Stimulated activated CD4-positive, alpha-beta T cell treated with anti-CD3 and anti-CD28 coated beads, Interleukin-12 subunit alpha, Interleukin-12 subunit beta, amount 100 ng/mL, for 24 hours (primary cell): ENCODE measurements at places on chromosomes 1 and 21.

DNA sequence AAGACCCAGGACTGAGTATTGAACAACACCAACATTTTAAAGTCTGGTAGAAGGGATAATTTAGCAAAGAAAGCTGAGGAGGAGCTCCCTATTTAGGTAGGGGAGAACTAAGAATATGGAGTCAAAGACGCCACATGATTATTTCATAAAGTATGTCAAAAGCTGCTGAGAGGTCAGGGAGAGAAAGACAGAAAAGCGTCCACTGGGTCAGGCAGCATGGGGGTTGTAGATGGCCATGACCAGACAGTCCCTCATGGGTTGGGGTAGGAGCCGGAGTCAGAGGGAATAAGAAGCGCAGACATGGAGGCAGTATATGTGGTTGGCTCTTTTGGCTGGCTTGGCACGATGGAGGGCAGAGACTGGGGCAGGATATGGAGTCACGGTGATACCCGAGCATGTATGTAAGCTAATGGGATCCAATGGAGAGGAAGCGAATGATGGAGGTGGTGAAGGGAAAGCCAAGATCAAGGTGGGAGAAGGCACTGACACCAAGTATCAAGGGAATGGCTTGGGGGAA, 4.8 kb downstream of the C1orf115 start:
- no peak for DNase-seq

- DNase-seq = no peak
These were observed 640.4 kb downstream of the USP25 start for GRCh38 chr21:16370186-16370585.

DNA sequence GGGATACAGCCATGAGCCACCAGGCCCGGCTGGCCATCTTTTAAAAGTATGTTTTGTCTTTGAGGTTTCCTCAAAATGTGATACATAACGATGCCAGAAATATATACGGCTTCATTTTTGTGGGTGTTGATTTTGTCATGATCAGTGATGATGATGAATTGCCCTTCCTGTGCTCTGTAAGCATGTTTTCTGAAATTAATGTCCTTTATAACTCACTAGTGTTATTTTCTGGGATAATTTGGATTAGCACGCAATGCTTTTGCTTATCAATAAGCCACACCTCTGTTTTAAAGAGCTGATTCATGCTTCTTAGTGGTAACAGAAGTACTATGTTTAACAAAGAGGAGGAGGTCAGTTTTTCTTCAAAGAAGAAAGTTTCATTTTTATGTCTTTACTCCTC, 25.6 kb downstream of the PHACTR4 start:
- DNase-seq = no peak

DNA sequence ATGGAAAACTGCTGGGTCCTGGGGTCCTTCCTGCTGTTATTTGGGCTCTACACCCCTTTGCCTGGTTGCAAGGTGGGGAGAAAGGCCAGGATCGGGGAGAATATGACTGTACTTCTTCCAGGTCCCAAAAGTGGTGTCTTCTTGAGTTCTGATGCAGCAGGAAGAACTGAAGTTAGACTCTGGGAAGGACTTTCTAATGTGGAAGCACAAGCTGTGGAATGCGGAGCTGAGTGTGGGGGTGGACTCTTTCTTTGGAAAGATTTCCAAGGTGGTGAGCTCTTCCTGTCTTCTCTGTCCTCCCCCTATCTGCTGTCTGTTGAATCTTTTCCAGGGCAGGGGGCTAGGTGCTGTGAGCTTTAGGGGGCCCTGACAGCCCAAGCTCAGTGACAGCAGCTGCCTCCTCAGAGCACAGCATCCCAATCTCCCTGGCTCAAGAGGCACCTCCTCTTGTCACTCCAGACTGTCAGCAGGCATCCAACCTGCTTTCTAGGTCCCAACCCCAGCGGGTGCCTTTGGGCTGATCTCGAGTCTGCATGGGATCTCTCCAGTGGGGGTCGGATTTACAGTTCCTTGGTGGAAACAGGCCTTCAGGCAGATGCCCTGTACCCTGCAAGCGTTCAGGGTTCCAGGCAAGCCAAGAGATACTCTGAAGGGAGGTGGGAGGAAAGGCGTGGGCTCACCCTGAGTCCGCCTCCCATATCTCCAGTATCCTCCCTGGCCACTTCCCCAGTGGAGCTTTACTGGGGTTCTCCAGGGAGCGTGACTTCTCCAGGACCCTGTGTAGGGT, 23.2 kb downstream of the ADORA1 start:
- DNase-seq = no peak

- no peak for DNase-seq
These were observed 50.7 kb downstream of the SPATA17 start for GRCh38 chr1:217681806-217682205.

DNA sequence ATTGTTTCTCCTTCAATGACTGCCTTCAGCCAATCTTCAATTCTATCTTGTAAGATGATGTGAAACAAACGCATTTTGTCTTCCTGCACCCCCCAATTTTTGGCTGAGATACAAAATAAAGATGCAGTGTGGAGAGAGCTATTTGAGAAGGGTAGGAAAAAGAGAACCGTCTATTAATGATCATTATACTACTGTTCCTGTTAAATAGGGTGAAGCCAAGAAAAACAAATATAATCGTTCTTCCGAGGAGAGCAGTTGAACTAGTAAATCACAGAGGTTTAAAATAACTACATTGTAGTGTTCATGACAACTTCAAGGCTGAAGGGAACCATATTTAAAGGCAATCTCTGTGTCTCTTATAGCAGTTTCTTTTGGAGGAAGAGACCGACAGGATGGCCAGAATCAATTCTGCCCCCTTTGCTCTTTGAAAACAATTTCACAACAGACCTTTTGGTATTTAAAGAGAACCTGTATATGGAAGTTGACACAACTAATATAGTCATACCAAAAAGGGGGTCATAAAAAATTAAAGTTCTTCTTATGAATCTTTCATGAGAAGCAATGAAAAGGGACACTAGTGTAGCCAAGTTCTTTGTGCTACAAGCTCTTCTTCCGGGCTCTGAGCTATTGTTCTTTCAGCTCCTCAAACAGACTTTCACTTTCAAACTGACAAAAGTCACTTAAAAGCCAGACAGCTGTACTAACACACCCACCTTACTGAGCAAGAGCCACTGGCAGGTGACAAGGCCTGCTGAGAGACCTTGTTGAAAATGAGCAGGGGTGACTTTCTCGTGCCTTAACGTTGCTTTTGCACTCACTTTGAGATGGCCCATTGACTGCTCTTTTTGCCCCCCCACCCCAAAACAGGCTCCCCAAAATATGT, 30.9 kb downstream of the PROX1 start:
- no peak for DNase-seq

- no peak for DNase-seq
These were observed 3.9 kb downstream of the CELA2B start for GRCh38 chr1:15479654-15480347.

DNA sequence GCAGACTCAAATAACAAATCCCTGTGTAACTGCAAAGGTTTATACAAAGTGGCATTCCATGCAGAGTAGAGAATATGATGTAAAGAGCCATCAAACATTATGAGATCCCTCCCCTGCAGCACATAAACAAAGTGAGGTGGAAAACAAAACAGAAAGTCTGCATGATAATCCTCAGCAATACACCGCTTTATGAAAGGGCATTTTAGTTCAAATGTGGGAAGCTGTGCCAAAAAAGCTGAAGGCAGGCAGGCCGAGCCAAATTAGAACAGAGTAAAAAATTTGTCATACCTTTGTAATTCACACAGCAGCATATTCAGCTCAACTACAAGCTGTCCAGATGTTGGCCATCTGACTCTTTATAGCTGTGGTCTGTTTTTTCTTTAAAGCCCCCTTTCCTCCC, 113.5 kb downstream of the LHX9 start:
- no peak for DNase-seq

GRCh38 chr1:58256041-58256440, 290.5 kb downstream of the OMA1 start:
- no peak for DNase-seq

GRCh38 chr1:179155615-179156014, 73.7 kb downstream of the TOR3A start:
- no peak for DNase-seq

DNA sequence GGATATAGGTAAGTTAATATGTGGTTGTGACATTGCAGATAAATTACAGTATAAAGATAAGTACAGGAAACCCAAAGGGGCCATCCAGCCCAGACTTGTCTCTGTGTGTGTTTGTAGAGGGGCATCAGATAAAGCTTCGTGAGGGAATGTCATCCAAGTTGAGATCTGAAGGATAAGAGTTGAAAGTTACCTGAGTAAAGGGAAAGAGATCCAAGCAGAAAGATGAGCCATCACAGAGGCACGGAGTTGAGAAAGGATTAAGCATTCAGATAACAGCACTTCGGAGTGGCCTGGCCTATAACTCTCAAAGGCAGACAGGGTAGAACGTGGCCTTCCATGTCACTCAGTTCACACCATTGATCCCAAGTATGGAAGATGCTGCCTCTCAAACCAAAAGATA, 749.1 kb downstream of the ADGRL2 start:
- DNase-seq = no peak

DNA sequence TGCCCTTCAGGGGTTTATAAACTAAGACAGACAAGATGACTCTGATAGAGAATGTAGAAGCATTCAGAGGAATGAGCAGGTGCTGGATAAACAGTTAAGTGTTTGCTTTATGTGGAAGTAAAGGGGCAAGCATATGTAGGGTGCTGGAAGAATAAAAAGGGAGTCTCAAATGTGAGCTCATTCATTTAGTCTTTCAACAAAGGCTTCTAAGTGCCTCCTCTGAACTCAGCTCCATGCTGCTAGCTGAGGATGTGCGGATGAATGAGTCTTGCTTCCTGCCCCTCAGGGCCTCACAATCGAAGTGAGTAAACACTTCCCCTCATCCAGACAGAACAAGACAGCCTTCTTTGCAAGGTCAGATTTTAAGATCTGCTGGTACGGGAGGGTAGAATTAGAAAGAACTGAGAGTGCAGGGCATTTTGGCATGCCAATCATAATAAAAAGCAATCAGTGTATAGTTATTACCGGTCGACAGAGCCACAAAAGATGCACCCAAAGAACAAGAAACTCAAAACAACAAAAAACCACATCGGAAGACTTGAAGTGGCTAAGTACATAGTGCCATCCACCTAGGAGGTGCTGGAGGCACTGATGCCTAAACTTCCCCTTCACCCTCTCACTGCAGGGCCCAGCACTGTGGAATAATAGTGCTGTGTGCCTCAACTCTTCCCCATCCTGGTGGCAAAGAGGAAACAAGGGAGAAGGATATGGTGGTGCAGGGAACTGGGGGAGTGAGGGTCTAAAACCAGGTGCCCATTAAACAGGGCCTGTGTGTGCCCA, 69.8 kb downstream of the TNR start:
- DNase-seq = no peak

DNA sequence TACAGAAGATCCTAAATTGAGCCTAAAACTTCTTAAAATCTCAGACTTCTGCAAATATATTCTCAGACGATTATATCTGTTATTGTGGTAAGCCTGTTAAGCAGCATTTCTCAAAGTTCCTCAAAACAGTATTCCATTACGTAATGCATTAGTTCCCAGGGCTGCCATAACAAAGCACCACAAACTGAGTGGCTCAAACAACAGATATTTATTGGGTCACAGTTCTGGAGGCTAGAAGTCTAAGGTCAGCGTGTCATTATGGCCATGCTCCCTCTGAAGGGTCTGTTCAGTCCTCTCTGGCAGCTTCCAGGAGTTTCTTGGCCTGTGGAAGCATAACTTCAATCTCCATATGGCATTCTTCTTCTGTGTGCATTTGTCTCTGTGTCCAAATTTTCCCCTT, 103.5 kb upstream of the ST6GALNAC5 start:
- DNase-seq = no peak

DNA sequence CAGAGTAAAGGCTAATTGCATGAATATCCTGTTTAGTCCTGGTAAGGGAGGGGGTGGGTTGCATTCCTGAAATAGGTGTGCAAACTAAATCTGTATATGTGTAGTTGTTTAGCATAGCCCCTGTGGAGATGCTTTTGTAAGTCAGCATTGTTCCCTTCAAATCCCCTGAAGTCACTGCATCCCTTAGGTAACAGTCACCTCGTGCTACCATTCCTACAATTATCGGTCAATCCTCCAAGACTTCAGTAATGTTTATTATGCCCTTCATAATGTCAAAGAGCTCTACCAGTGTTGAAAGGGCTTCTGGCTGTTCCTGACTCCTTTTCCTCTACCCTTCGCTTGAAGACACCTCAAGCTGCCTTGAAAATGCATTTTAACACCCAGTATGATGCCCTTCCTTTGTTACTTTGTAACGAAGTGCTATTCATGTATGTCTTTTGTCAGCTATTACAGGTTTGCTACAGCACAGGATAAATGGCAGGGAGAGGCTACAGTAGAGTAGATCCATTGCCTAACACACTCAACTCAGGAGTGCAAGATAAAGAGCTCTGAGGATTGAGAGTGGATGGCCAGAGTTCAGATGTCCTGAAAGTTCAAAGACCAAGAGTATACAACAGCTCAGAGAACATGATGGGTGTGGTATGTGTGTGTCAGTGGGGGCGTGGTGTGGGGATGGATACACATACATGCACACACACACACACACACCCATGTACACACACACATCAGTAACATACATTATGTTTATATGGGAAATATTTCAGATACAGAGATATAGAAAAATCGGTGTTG, 27.4 kb upstream of the FOXD3 start:
- no peak for DNase-seq

- DNase-seq = no peak
These were observed 39.8 kb downstream of the USP1 start for GRCh38 chr1:62476525-62477219.

GRCh38 chr1:165152727-165153126, 203.8 kb downstream of the LMX1A start:
- DNase-seq = no peak

DNA sequence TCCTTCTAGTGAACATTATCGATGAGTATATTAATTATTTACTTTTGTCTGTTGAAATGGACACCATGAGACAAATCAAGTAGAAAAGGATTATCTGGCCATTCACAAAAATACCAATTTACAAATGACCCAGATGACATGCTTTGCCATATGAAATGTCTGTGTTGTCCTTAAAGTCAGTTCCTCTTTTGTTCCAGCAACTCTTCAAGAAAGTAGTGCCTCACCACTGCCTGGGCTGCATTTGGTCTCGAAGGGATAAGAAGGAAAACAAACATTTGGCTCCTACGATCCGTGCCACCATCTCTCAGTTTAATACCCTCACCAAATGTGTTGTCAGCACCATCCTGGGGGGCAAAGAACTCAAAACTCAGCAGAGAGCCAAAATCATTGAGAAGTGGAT, 79.6 kb downstream of the RGL1 start:
- DNase-seq = no peak

DNA sequence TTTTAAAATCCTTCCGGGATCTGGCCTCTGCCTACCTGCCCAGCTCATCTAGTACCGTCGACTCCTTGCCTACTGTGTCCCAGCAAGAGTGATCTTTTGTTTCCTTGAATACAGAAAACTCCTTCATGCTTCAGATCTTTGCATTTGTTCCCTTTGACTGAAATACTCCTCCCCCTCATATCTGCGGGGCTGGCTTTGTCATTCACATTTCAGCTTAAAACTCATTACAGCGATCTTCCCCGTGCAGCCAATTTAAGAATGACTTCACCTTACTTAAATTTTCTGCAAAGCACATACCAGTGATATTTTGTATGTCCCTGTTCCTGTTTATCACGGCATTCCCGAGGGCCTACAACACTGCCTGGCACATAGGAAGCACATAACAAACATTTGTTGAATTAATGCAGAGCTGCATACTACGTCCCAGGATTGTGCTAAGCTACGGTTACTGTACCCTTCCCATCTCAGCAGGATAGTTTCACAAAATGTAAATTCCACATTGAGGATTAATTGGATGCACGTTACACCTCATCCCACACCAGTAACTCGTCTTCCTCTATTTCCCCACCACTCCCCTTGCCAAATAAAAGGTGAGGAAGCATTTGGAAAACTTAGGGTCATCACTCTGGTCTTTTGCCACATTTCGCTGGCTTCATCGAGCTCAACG, 837 bp upstream of the DESI2 start:
- DNase-seq = no peak

- no peak for DNase-seq
These were observed 49.4 kb upstream of the COL18A1 start for GRCh38 chr21:45355573-45355972.
